ENCODE measurements at places on chromosomes 7 and 10. TPM values are rescaled to one million over a fixed set of nuclear protein-coding genes. Genes with fewer than 3 reads are reported as not detected.

GRCh38 chr10:111063471-111063870 lies 13.4 kb upstream of the ADRA2A start:
- DNase-seq = no peak

DNA sequence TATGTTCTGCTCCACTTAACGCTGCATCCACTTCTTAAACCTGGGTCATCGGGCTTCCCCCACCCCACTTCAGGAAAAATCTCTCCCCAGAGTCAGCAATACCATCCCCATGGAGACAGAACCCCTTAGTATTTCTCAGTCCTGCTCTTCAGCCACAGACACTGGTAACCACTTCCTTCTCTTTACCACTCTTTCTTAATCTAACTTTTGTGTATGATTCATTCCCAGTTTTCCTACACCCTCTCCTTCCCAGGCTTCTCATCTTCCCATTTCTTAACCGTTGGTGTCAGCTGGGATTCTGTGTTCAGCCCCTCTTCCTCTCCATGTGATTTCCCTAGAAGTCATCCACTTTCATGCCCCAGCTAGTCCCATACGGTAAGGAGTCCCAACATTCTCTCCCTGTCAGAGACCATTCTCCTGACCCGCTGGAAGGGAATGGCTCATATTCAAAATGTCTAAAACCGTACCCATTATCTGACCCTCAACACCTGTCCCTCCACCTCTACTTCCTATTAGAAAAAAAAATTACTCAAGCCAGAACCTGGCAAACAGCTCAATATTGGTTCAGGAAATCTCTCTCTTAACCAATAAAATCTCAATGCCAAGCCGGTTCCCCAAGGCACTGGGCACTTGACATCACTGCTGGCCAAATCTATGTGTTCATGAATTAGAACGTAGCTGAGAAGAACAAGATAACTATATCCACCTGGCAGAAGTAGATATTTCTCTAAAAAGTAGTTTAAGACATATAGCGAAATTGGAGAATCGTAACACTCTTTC lies 89.4 kb downstream of the DGKI start:
- peak; percentile 16 for DNase-seq

GRCh38 chr10:131176907-131177306 lies 134.6 kb downstream of the TCERG1L start:
- DNase-seq = no peak

- no peak for DNase-seq
Measured at GRCh38 chr10:86176850-86177536, 189.6 kb downstream of the GRID1 start.

MICALL2 gene
- polyA plus RNA-seq = 4.3 TPM

GHRHR gene
- 1.5 TPM for polyA plus RNA-seq
